ENCODE measurements at places on chromosomes 13 and 19. TPM values are rescaled to one million over a fixed set of nuclear protein-coding genes. Genes with fewer than 3 reads are reported as not detected.

The CGB2 gene
- not detected for total RNA-seq

The NFIC gene
- 65.7 TPM for total RNA-seq

The ZNF682 gene
- total RNA-seq: 1.7 TPM

The ATP7B gene
- 2.3 TPM for total RNA-seq

The SLITRK5 gene
- total RNA-seq: under 0.01 TPM

The TOMM40 gene
- 87.5 TPM for total RNA-seq

The HDGFL2 gene
- total RNA-seq: 70.1 TPM

The CEBPA gene
- 0.11 TPM for total RNA-seq

The OR7E24 gene
- total RNA-seq: not detected

The ZNF417 gene
- 25.7 TPM for total RNA-seq

The RAB3A gene
- total RNA-seq: 0.89 TPM

The ZNF177 gene
- total RNA-seq: 2.9 TPM

The MCOLN1 gene
- 4.6 TPM for total RNA-seq

The KLK14 gene
- not detected for total RNA-seq

The MATK gene
- not detected for total RNA-seq

The SPRED3 gene
- total RNA-seq: 2.4 TPM

The SULT2A1 gene
- total RNA-seq: not detected

All from uterine smooth muscle cell (primary cell).